Vagina (tissue), 2 donors: ENCODE measurements at places on chromosomes 6 and 20.

DNA sequence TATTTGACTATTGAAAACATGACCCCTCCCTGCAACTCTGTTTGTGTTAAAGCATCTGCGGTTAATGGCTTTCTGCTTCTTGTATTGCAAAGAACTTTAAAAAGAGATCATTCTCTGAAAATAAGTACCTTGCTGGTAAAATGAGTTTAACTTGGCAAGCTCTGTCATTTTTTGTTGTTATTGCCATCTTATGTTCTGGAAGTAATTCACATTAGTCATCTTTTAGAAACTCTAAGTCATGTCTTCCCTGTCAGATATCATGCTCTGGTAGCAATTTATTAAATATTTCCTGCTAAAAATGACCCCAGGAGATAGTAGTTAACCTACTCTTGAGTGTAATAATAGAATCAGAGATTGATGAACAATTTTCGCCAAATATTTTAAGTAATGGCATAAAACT, 890.6 kb downstream of the KIF16B start:
- DNase-seq, result no peak

GRCh38 chr6:111113336-111114086, 26.2 kb downstream of the SLC16A10 start:
- DNase-seq, result no peak

DNA sequence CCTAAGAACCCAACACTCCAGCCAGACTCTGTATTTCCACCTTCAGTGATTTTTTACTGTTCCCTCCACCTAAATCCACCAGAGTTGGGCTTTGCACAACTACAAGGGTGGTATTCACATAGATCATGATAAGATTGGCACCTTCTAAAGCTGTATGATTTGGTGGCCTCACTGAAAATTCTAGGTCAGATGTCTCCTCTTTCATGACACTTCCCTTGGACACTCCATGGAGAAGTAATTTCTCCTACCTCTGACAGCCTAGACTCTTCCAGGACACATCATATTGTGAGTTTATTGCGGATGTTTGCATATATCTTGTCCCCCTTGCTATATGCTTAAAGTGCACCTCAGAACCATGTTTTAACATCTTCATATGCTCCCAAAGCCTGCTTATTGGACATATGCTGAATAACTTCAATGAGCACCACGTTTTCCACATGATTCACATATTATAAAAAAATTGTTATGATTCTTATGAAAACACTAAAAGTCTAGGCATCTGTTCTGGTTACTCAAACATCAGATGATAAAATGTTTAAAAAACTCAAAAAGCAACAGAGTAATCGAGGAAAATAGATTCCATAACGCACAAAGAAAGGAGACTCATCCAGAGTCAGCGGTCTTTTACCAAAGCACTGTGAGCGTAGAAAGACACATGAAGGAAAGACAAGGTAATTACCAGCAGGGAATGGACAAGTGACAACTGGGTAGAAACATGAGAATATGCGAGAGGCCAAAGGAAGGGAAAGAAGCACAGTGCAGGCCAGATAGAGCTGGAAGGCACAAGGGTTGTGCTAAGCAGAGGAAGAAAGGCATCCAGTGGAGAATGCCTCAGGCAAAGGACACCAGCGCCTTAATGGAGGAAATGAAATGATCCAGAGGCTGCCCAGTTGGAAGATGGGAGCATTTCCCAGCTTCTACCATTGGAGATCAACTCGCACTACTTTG, 46.5 kb downstream of the KIF16B start:
- DNase-seq, result no peak

GRCh38 chr6:119333707-119334295, 15.8 kb downstream of the MAN1A1 start:
- DNase-seq, result no peak

- DNase-seq, result no peak
Measured at GRCh38 chr6:158552055-158552795, 7.7 kb upstream of the TMEM181 start.

DNA sequence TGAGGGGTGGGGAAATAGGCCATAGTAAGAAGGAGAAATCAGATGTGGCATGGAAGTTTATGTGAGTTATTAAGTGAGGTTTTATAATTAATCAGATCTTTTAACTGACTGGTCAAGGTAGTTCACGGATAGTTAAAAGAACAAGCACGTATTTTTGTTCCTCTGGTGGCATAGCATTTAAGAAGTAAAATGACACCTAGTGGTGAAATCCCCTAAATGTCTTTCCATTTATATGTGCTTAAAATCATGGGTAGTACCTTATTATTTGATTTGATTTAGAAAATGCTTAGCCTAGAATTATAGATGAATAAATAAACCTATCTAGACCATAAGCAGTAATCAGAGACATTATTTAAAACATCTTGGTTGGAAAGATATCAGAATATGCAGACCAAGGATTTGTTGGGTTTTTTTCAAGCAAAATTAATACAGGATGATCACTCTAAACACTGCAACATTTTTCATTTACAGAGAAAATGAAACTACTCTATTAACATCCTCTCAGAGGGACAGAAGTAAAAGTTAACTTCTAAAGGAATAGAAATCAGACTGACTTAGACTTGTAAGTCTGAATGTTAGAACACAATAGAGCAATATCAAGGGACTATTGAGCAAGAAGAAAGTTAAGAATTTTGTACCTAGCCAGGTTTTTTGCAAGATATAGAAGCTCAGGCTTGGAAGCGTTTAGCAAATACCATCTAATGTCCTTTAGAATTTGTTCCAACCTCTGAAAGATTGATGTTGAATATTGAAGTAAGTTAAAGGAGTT, 81.1 kb downstream of the STXBP5 start:
- no peak for DNase-seq
